ENCODE measurements at places on chromosomes 11 and 22. TPM values are rescaled to one million over a fixed set of nuclear protein-coding genes. Genes with fewer than 3 reads are reported as not detected.

- H3K27me3 ChIP-seq = no peaks in the 10 kb centered on the region
- no peaks in the 10 kb centered on the region for H3K36me3 ChIP-seq
- H3K27ac ChIP-seq = no peak overlapping the region
- H3K4me1 ChIP-seq = no peaks in the 10 kb centered on the region
- H3K4me3 ChIP-seq = no peak overlapping the region
- DNase-seq = no peak
Observed at GRCh38 chr11:70532066-70532440, 133.7 kb downstream of the CTTN start.

DNA sequence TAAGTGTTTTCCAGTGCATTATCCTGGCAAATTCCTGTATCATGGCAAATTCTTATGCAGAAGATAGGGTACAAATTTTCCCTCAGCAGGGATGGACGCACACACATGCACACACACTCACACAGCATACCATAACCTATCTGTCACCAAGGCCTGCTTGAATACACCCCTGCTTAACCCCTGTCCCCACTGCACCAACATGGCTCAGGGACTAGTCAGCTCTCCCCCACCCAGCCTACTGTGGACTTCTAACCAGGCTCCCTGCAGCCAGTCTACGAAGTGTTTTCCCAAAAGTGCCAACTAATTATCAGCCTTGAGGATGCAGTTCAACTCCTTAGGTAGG lies 63.1 kb downstream of the RAB30 start:
- H3K36me3 ChIP-seq = peaks cover 4% of the 10 kb centered on the region
- H3K4me3 ChIP-seq = no peak overlapping the region
- no peak overlapping the region for H3K27ac ChIP-seq
- no peaks in the 10 kb centered on the region for H3K27me3 ChIP-seq

DNA sequence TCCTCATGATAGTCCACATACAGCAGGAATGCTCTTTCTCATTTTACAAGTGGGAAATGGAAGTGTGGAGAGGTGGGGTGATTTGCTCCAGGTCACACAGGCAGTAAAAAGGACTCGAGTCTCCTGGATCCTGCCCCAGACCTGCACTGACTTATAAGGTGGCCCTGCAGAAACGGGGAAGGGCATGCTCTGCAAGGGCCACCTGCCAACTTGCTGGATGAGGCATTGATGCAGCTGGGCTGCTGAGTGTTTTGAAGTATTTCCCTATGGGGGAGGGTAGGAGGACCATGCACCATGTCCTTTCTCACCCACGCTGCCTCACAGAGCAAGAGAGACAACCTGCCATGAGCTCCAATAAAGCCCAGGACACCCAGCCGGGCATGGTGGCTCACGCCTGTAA lies 36.9 kb downstream of the OR6Q1 start:
- no peaks in the 10 kb centered on the region for H3K4me1 ChIP-seq
- no peaks in the 10 kb centered on the region for H3K27me3 ChIP-seq

DNA sequence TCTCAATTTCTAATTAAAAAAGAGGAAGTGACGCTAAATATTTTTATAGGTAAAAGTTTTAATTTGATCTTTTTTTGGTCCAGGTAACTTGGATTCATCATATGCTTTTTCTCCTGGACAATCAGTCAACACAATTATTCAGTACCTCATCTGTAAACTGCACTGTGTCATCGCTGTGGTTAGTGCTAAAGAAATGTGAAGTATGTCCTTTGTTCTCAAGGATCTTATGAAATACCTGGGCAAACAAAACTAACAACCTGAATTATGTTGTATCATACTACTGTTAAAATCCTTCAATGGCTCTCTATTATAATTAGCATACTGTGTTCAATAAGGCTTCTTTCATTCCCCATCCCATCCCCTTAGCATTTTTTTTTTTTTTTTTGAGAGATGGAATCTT lies 19.9 kb upstream of the SCN3B start:
- H3K36me3 ChIP-seq = no peaks in the 10 kb centered on the region
- no peaks in the 10 kb centered on the region for H3K4me1 ChIP-seq
- H3K4me3 ChIP-seq = no peak overlapping the region
- DNase-seq = no peak
- H3K27ac ChIP-seq = no peak overlapping the region

ASRGL1 gene
- 0.84 TPM for total RNA-seq

- DNase-seq = no peak
- peaks cover 37% of the 10 kb centered on the region for H3K36me3 ChIP-seq
- peaks cover 8% of the 10 kb centered on the region for H3K4me1 ChIP-seq
Observed at GRCh38 chr11:63629426-63629825, 15.2 kb upstream of the PLAAT3 start.

GRCh38 chr11:6498121-6498520 lies 1.0 kb downstream of the DNHD1 start:
- H3K36me3 ChIP-seq = peaks cover 19% of the 10 kb centered on the region
- no peak for DNase-seq
- H3K4me3 ChIP-seq = no peak overlapping the region
- no peak overlapping the region for H3K27ac ChIP-seq
- H3K4me1 ChIP-seq = peaks cover 3% of the 10 kb centered on the region
- H3K27me3 ChIP-seq = no peaks in the 10 kb centered on the region

RASD2 gene
- total RNA-seq = not detected

- H3K4me3 ChIP-seq = no peak overlapping the region
- peaks cover 11% of the 10 kb centered on the region for H3K27me3 ChIP-seq
- no peak overlapping the region for H3K27ac ChIP-seq
- peak; percentile 75 for DNase-seq
Observed at GRCh38 chr11:69888483-69889181, 69.4 kb upstream of the FGF3 start.

DNA sequence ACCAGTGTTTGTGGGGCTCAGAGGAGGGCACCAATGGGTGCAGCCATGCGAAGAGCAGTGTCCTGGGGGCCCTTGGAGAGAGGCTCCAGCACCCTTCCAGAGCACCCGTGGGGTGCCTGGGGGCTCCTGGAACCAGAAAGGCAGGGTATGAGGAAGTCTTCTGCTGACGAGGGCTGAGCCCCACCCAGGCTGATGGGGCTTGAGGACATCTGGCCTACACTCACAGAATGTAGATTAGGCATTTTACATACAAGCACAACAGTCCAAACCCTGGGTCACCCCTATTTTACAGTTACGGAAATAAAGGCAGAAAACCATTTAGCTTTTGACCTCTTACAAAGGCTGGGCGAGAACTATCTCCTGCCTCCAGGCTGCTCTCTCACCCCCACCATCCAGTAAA lies 47.6 kb downstream of the ADAMTS8 start:
- H3K27ac ChIP-seq = no peak overlapping the region
- H3K36me3 ChIP-seq = no peaks in the 10 kb centered on the region
- no peak for DNase-seq
- peaks cover 6% of the 10 kb centered on the region for H3K4me1 ChIP-seq
- no peak overlapping the region for H3K4me3 ChIP-seq

- H3K4me3 ChIP-seq = no peak overlapping the region
- H3K27me3 ChIP-seq = peaks cover 45% of the 10 kb centered on the region
- peaks cover 9% of the 10 kb centered on the region for H3K4me1 ChIP-seq
Observed at GRCh38 chr22:22097727-22098228, 115.2 kb upstream of the TOP3B start.

RAPSN gene
- 0.48 TPM for total RNA-seq

DNA sequence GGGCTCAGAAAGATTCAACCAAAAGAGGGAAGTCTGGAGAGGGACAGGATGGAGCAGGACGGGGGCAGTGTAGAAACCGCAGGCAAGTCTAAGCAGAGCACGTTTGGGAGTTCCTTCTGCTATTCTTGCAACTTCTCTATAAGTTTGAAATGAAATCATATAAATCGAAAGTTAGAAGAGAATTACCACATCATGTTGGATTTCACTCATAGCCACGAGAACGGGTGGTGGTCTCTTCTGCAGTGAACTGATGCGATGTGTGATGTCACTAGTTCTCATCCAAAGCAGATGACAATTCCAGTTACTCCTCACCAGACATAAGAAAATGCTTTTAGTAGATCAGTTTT lies 36.0 kb downstream of the KCNQ1 start:
- no peak overlapping the region for H3K27ac ChIP-seq
- peak overlapping the region; percentile 19 for H3K4me3 ChIP-seq
- no peak for DNase-seq
- H3K27me3 ChIP-seq = no peaks in the 10 kb centered on the region
- H3K36me3 ChIP-seq = peaks cover 46% of the 10 kb centered on the region
- H3K4me1 ChIP-seq = peaks cover 20% of the 10 kb centered on the region

DNA sequence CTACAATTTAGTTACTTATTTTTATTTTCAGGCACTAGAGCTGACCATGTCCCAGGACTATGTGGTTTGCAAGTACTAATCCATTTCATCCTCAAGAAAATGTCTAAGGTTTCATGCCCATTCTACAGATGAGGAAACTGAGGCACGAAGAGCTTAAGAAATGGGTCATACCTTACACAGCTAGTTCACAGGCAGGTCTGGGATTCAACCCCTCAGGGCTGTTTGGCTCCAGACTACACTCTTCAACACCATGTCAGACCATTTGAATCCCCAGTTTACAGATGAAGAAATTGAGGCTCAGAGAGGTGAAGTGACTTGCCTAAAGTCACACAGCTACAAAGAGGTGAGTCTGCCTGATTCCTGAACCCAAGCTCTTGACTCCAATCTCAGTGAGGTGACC lies 144.1 kb downstream of the MIAT start:
- no peaks in the 10 kb centered on the region for H3K27me3 ChIP-seq
- no peak for DNase-seq
- no peak overlapping the region for H3K4me3 ChIP-seq
- no peaks in the 10 kb centered on the region for H3K36me3 ChIP-seq

DNA sequence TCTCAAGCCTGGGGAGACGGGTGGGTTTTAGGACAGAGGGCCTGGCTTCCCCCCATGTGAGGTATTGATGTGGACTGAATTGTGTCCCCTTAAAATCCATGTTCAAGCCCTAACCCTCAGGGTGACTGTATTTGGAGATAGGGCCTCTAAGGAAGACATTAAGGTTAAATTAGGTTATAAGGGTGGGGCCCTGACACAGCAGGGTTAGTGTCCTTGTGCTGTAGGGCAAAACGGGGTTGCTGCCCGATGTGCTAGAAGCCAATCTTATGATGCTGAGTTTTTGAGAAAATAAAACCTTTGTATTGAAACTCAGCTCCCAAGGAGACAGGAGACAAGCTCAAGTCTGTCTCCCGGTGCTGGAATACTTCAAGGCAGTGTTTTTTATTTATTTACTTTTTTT lies 71.1 kb upstream of the NUP50 start:
- H3K4me1 ChIP-seq = no peaks in the 10 kb centered on the region
- H3K27ac ChIP-seq = no peak overlapping the region
- peaks cover 7% of the 10 kb centered on the region for H3K27me3 ChIP-seq
- no peak overlapping the region for H3K4me3 ChIP-seq

GRCh38 chr11:68714060-68714856 lies 29.9 kb downstream of the GAL start:
- no peak for DNase-seq
- no peaks in the 10 kb centered on the region for H3K36me3 ChIP-seq
- no peak overlapping the region for H3K27ac ChIP-seq
- H3K27me3 ChIP-seq = peaks cover 3% of the 10 kb centered on the region

PLAAT2 gene
- total RNA-seq = not detected

OTOG gene
- not detected for total RNA-seq

LRRN4CL gene
- 0.40 TPM for total RNA-seq

GRCh38 chr22:44894782-44895181 lies 115.0 kb downstream of the PHF21B start:
- H3K4me3 ChIP-seq = no peak overlapping the region
- H3K36me3 ChIP-seq = no peaks in the 10 kb centered on the region
- no peaks in the 10 kb centered on the region for H3K4me1 ChIP-seq

HTR3A gene
- total RNA-seq = not detected

- no peak overlapping the region for H3K27ac ChIP-seq
- no peaks in the 10 kb centered on the region for H3K4me1 ChIP-seq
- no peak overlapping the region for H3K4me3 ChIP-seq
- H3K36me3 ChIP-seq = no peaks in the 10 kb centered on the region
Observed at GRCh38 chr11:60459345-60459744, 3.7 kb downstream of the MS4A1 start.

ATXN10 gene
- total RNA-seq = 91.5 TPM

NF2 gene
- total RNA-seq = 56.7 TPM

- no peaks in the 10 kb centered on the region for H3K27me3 ChIP-seq
- peak overlapping the region; percentile 97 for H3K4me3 ChIP-seq
- DNase-seq = no peak
- peak overlapping the region; percentile 99 for H3K27ac ChIP-seq
- peaks cover 49% of the 10 kb centered on the region for H3K4me1 ChIP-seq
Observed at GRCh38 chr11:65859812-65860277, 388 bp upstream of the MUS81 start.
